ENCODE measurements at places on chromosomes 13 and 19.

DNA sequence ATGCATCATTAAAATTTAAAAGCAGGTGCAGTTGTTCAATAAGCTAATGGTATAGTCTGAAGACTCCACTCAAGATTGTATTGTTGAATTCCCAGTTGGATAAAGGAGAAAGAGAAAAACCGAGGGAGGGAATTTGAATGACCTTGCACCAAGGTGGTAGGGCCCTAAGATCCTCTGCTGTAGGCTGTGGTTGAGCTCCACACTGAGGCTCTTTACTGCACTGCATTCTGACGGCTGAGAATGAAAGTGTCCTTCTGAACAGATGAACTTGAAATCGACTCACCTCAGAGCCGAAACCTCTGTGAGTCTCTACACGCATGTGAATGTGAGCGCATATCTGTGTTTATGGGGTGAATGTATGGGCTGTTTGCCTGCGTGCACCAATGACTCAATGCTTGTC is 388.9 kb upstream of the DACH1 start:
- DNase-seq, result no peak

- no peak for DNase-seq
These were observed 39.1 kb downstream of the USP12 start for GRCh38 chr13:27132538-27132937.

GRCh38 chr13:41387576-41387975 is 69.8 kb upstream of the RGCC start:
- DNase-seq, result no peak

- DNase-seq, result no peak
These were observed 444.3 kb downstream of the GPC6 start for GRCh38 chr13:93670866-93671265.

- no peak for DNase-seq
These were observed 9.2 kb upstream of the SERP2 start for GRCh38 chr13:44364345-44365000.

GRCh38 chr13:64300239-64300638 is 2884.6 kb upstream of the PCDH20 start:
- no peak for DNase-seq

- DNase-seq, result no peak
These were observed 748 bp downstream of the RAB4B start for GRCh38 chr19:40778706-40779284.

- no peak for DNase-seq
These were observed 18.5 kb downstream of the KLF2 start for GRCh38 chr19:16343156-16343555.
